ENCODE measurements at places on chromosomes 1 and 21. TPM values are rescaled to one million over a fixed set of nuclear protein-coding genes. Genes with fewer than 3 reads are reported as not detected.

GRCh38 chr1:56590520-56591011 lies 11.2 kb upstream of the PLPP3 start:
- DNase-seq: no peak

DNA sequence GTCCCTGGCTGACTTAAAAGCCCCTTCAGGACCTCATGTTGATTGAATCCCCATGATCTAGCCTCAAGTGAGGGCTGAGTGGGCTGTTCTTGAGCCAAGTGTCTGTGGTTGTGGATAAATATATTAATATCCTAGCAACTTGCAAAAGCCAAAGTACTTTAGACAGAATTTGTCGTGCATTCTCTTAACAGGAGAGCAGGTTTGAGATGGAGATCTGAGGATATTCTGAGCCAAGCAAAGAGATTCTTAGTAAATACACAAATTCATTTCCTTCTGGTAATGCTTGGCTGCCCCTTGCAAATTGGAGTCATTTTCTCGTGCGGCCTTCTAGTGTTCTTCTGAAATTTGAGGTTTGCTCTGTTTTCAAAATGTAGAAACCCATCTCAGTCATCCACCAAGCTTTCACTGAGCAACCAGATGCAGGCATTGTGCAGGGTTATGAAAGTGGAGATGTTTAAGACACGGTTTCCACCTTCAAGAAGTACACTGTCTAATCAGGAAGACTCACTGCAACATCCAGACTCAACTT lies 242.1 kb upstream of the JUN start:
- no peak for DNase-seq

The RGS16 gene
- total RNA-seq: 1.1 TPM

DNA sequence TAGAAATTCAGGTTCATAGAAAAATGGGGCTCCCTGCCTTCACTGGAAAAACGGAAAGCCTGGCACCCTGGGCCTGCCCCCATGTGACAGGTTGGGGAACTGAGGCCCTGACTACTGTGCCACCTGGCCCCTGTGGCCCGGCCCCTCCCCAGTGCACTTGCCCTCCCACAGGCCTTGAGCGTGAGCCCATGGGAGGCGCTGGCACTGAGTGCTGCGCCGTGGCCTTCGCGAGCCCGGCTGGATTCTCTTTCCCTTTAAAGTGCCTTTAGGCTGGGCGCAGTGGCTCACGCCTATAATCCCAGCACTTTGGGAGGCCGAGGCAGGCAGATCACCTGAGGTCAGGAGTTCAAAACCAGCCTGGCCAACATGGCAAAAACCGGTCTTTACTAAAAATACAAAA lies 45.7 kb downstream of the SLC37A1 start:
- DNase-seq: peak; percentile 10

DNA sequence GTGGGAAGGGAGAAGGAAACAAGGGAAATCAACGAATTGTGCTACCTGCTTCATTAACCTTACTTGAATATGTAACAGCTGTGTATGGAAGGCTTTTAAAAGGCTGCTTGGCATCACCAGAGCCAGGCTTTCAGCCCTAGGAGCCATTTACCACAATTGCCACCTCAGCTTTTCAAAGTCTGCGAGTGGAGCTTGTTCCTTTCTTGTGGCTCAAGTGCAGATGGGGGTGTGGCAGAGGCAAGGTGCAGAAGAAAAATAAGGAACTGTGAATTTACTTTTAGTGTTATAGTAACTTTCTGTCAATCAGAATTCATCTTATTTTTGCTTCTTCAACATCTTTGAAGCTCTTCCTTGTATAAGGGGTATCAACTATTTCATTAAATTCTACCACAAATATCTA lies 17.6 kb downstream of the CLCA2 start:
- no peak for DNase-seq

DNA sequence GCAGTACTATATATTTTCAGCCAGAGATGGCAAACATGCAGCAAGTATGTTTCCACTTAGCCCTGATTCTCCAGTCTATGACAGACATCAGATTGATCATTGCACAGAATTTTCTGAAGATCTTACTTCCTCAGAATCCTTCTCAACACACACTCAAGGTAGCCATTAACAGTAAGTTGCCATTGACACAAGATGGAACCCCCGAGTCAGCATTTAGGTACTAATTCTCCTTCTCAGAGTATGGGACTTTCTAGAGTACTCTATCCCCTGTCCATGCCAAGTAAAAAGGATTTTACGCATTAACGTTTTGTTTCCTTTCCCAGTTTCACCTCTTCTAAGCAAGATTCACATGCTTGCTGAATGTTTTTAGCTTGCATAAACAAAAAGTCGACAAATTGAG lies 63.5 kb downstream of the SGIP1 start:
- DNase-seq: no peak

- no peak for DNase-seq
Observed at GRCh38 chr1:147853391-147853790, 49.2 kb upstream of the GJA8 start.

GRCh38 chr1:73564294-73564693 lies 633.7 kb downstream of the LRRIQ3 start:
- no peak for DNase-seq

DNA sequence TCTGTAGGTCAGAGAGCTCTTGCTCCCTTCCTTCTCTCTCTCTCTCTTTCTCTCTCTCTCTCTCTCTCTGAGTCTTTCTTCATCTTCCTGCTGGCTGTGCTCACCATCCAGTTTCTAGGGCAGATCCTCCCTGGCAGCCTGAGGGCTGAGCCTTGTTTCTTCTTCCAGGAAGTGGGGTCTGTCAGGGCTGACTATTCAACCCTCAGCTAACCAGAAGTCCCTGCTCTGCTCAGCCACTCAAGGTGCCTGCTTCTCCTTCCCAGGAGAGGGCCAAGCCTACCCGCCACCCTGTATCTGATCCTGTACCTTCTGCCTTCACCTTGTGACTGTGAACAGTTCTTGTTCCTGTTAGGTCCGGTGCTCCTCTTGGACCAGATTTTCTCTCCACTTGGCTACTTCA lies 107.6 kb upstream of the ETV3 start:
- DNase-seq: no peak

GRCh38 chr21:31376301-31376700 lies 32.2 kb upstream of the TIAM1 start:
- no peak for DNase-seq

GRCh38 chr1:157880621-157881020 lies 39.0 kb upstream of the CD5L start:
- DNase-seq: no peak

DNA sequence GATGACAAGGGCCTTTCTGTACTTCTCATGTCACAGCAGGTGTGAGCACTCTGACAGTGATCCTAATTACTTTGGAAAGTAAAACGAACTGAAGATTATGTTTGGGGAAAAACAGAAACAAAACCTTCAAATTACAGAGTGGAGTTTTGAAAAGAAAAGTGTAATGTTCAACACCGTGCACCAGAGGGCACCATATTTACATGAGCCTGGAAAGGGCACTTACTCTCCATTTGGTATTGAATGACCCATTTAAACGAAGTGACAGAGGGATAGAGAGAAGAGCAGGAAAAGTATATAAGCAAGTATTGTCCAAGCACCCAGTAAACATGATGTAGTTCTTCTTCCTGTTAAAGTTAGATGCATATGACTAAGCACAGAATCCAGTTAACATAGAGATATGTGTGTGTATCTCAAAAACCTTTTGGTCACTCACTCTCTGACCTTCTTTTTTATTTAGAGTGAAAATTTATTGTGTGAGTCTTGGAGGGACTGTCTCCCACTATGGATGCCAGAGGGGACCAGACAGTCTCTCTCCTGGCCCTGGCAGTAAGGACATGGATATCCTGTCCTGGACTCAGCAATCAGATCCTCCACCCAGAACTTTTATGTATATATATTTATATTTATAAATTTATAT lies 3.8 kb upstream of the RGSL1 start:
- peak; percentile 9 for DNase-seq

DNA sequence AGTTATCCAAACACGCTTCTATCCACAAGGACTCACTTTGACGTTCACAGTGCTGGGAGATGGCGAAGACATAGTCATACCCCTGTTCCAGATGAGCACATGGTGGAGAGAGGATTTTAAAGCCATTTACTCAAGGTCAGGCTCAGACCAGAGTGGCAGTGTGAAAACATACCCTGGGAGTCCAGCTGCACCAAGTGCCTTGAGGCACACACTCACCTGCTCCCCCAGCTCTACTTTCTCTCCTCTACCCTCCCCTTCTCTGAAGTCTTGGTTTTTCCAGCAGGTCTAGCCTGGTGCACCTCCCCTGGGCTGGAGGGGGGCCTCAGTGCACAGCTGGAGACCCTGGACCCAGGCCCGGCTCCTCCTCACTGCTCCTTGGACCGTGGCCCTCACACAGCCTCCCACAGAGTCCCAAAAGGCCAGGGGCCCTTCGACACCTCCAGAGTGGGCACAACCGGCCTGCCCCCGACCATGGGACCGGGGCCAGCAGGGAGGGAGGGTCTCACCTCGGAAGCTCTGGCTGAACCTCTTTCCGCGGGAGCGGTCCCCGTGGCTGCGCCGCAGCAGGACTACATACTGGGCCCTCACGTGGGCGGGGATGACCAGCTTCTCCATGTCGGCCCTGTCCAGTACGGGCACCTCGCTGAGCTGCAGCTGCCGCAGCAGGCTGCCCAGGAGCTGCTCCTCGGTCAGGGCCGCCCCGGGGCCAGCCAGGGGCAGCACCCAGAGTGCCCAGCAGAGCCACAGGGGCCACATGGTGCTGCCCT lies 452 bp downstream of the LEFTY2 start:
- DNase-seq: no peak

- DNase-seq: no peak
Observed at GRCh38 chr1:186763107-186763506, 65.6 kb upstream of the PLA2G4A start.

The CHIA gene
- total RNA-seq: not detected

DNA sequence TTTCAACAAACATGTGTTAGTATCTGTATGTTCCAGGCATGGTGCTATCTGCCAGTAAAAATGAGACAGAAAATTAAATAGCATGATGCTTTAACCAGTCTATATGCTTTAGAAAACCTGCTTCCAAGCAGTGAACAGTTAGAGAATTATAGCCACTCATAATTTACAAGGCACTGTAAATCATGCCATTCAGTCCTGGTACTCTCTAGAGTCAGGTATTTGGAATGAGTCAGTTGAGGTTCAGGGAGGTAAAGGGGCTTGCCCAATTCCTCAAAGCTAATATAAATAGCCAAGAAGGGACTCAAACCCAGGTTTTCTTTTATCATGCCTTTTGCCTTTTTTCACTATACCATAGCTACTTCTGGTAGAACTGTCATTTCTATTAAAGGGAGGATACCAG lies 184.4 kb downstream of the NFIA start:
- no peak for DNase-seq

DNA sequence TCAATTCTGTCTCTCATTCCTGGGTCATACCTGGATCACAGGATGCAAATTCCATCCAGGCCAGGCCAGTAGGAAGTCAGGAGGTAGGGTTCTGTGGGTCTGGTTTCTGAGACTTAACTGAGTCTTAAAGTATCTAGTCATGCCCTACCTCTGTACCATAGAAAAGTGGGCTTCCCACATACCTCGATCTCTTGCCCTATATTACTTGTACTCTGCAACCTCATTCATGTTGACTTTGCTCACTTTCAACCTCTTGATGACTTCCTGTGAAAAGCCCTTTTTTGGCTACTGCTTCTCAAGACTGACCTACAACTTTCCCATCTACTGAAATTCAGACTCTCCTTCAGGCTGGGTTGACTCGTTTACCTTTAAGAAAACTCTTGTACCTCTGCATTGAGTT lies 128.9 kb upstream of the C8B start:
- no peak for DNase-seq

The TRIM17 gene
- not detected for total RNA-seq

GRCh38 chr1:29453502-29454240 lies 217.3 kb downstream of the PTPRU start:
- no peak for DNase-seq

The UBQLN4 gene
- 21.7 TPM for total RNA-seq

DNA sequence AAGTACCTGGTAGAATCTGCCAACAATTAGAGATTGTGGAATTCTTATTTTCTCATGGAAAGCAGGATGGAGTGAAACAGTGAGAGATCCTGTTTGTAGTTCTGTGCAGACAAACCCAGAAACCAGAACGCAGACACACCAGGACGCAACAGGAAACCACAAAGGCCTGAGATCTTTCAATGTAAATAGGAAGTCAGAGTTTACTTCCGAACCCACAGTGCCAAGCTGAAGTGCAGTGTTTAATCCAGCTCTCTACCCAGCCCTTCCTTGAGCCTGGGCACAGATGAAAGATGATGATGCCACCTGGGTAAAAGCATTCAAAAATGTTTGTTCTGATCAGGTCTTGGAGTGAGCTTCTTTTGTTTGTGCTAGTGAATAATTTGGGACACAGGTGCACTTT lies 244.2 kb upstream of the HOOK1 start:
- DNase-seq: no peak

DNA sequence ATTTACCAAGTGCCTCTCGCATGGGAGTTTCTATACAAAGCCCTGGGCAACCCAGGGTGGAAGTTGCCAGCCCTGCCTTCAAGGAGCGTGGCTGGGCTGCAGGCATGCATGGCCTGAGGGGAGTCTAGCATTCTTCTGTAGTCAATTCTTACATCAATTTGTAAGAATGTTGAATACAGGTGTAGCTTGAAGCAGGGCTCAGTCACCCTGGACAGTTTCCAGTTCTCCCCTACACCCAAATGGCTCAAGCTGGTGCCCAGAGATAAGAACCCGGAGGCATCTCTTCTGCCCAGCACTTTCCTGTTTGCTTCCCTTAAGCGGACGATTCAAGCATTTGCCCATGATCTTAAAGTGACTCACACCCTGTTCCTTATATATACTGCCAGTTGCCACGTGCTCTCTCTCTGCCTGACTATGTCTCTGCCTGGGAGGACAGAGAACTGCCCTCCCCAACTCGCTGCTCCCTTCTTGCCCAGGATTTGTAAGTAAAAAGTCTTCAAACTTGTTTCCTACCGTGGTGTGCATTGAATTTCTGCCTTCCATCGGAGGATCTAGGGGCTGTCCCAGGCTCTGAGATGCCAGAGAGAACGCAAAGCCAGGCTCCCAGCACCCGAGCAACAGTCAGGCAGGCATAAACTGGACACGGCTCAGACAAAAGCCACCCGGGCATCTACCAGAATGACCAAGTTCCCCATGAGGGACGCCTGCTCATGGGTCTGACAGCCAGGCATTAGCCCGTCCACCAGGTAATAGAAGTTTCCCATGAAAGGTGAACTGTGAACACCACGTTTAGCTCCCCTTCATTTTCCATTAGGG lies 50.9 kb upstream of the AJAP1 start:
- DNase-seq: no peak

The GPR161 gene
- total RNA-seq: 3.4 TPM

- no peak for DNase-seq
Observed at GRCh38 chr21:23374155-23374554, 2233.1 kb downstream of the MRPL39 start.

DNA sequence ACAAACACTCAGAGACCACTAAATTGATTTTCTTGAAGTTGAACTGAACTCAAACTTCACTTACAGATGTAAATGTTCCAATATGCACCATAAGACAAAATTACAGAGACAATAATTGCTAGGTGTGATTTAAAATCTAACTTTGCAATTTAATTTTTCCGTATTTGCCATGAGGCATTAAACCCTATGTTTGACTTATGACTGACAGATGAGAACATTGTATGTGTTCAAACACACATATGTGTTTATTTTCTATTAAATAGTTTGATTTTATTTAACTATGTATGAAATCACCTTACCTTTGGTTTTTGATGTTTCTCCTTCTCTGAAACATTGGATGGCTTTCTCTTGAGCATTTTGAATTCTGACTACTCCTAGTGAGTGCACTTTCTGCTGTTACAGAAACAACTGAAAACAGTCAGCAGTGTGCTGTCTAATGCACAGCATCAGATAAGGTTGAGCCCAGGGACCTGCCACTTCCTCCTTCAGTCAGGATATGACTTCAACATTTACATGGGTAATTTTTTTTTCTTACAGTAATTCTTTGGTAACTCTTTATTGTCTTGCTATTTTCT lies at the start of gene SAMSN1:
Gene SAMSN1, minus strand, starts transcription at position 410 of the 575 bp plus-strand sequence. Its CDS starts 54 bp downstream, at position 356.
- DNase-seq: peak; percentile 37

The C1orf115 gene
- total RNA-seq: 91.6 TPM

Measured in left colon (tissue), 2 donors.